Left renal cortex interstitium (tissue), 4 donors: ENCODE measurements at places on chromosomes 3 and 15. TPM values are rescaled to one million over a fixed set of nuclear protein-coding genes. Genes with fewer than 3 reads are reported as not detected.

DNA sequence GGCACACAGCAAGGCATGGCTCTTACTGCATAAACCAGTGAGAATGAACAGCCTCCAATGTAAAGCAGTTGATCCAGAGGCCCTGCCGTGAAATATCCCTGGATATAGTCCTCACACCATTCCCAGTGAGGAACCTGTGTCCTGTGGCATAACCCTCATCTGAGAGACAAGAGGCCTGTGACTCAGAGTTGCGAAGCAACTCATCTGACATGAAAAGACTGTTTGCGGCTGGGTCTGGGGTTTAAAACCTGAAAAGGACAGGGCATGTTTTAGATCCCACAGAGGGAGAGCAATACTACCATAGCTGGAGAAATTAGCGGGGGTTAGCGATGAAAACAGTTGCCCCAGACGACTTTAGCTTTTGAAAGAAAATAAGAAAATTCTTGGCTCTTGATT is 165.3 kb upstream of the BHLHE40 start:
- DNase-seq, result no peak

GRCh38 chr3:168070919-168071318 is 24.8 kb downstream of the GOLIM4 start:
- DNase-seq, result no peak

GRCh38 chr3:41418961-41419691 is 219.8 kb downstream of the CTNNB1 start:
- no peak for DNase-seq

- no peak for DNase-seq
Measured at GRCh38 chr3:89395456-89395855, 288.0 kb downstream of the EPHA3 start.

- no peak for DNase-seq
Measured at GRCh38 chr3:141184430-141184829, 47.2 kb upstream of the PXYLP1 start.

- no peak for DNase-seq
Measured at GRCh38 chr15:45148076-45149059, 18.6 kb downstream of the DUOX1 start.

- DNase-seq, result no peak
Measured at GRCh38 chr15:99135194-99135593, 30.3 kb downstream of the SYNM start.

Gene PPM1M
- polyA plus RNA-seq, result 19.3 TPM

DNA sequence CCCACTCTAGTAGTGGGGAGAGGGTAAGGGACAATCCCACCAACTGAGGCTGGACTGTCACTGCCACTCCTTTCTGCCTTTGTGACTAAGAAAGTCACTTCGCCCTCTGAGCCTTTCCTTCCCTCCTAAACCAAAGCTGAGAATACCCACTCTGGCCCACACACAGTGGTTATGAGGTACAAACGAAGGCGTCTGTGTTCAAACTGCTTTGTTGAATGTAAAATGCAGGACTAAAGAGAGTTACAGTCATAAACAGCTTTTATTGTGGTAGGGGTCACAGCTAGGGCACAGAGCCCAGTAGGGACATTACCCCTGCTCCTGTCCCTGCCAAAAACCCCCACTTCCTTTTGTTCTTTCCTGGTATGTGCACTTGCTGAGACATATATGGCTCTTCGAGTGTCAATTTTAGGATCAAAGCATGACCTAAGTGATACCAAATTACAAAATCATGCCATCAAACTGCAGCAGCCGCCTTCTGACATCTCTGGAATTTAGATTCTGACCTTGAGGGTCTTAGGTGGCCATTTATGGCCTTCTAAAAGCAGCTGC is 45.1 kb downstream of the CTDSPL start:
- DNase-seq, result no peak

GRCh38 chr3:132382688-132383194 is 34.6 kb upstream of the DNAJC13 start:
- DNase-seq, result no peak

- no peak for DNase-seq
Measured at GRCh38 chr15:101010781-101011180, 91.6 kb downstream of the LRRK1 start.
